ENCODE measurements at places on chromosomes 4 and X.

DNA sequence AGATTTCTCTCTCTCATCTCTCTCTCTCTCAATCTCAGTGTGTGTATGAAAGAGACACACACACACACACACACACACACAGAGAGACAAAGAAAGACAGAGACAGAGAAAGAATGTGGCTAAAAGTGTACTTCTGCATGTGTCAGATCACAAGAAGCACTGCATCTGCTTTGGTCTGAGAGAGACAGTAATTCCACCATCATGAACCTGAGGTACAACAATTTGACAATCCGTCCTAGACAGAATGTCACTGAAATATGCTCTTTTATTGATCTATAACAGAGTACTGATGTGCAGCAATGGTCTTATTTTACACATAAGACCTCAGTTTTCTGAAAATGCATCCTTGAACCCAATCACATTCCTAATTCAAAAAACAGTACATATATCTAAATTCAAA lies 576.2 kb upstream of the SMIM31 start:
- no peak for DNase-seq

GRCh38 chr4:47939456-47939855 lies 25.1 kb upstream of the NFXL1 start:
- no peak for DNase-seq

DNA sequence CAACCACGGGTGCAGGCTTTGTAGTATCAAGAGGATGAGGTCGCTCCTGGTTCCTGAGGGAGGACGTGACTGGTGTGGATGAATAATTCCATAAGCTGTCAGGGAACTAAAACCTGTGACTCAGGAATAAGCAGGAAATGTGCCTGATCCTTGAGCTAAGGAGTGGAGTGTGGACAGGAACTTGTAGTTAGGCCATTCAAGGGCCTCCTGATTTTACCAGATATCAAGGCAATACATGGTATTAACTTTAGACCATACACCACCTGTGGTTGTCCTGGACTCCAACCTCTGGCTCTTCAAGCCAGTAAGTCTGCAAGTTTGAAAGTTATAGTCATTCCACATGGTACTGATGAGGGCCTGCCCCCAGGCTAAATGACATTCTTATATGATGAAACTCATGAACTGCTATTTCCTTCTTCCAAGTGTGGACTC lies 12.1 kb upstream of the ING2 start:
- DNase-seq = peak; percentile 73

GRCh38 chrX:112672788-112673560 lies 6.8 kb downstream of the LHFPL1 start:
- DNase-seq = no peak

- DNase-seq = no peak
Observed at GRCh38 chr4:52142816-52143215, 91.7 kb downstream of the SPATA18 start.

DNA sequence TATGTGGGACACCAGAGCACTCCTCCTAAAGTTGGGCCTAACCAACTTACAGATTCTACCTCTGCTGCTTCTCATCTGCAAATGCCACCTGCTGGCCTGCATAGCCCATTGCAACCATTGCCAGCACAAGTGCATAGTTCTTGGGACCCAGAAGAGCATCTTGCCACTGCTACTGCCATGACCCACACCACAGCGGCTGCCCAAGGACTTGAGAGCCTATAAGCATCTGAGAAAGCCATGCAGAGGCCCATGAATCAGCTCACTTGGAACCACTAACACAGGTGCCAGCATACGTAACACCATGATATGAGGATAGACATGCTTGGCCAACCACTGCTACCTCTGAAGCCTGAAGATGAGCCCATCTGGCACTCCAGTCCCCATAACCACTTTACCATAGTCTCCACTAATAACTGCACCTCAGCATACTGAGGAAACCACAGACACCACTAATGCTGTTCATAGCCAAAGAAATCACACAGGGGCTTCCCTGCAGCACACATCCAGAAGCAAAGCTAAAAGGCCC lies 258.1 kb upstream of the AGTR2 start:
- DNase-seq = no peak

GRCh38 chrX:133555782-133556458 lies 140.6 kb upstream of the GPC4 start:
- no peak for DNase-seq

DNA sequence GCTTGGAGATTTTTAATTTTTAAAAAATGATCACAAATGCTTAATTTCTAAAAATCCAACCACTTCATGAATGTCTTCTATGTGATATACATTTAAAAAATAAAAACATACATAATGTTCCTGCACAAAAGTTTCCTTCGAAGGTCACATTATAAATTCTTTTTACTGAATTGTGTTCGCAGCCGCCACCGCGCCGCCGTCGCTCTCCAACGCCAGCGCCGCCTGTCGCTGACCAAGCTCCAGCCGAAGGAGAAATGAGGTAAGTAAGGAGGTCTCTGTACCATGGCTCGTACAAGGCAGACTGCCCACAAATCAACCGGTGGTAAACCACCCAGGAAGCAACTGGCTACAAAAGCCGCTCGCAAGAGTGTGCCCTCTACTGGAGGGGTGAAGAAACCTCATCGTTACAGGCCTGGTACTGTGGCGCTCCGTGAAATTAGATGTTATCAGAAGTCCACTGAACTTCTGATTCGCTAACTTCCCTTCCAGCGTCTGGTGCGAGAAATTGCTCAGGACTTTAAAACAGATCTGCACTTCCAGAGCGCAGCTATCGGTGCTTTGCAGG lies 48.8 kb upstream of the NEUROG2 start:
- DNase-seq = no peak

- DNase-seq = no peak
Observed at GRCh38 chr4:148126825-148127224, 315.4 kb downstream of the NR3C2 start.

GRCh38 chr4:8831221-8832112 lies 40.2 kb downstream of the HMX1 start:
- DNase-seq = no peak

GRCh38 chr4:37960679-37961450 lies 667 bp downstream of the PTTG2 start:
- no peak for DNase-seq

DNA sequence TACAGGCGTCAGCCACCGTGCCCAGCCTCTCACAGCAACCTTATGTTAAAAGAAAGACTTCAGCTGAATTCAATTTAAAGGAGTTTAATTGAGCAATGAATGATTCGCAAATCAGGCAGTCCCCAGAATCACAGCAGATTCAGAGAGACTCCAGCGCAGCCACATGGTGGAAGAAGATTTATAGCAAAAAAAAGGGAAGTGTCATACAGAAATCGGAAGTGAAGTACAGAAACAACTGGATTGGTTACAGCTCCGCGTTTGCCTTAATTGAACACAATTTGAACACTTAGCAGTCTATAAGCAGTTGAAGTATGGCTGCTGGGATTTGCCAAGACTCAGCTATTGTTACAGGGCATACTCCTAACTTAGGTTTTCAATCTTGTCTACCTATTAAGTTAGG lies 19.8 kb downstream of the CENPVL3 start:
- no peak for DNase-seq

All from AG08395 (cell line).